ENCODE measurements at places on chromosomes 2 and 18.

DNA sequence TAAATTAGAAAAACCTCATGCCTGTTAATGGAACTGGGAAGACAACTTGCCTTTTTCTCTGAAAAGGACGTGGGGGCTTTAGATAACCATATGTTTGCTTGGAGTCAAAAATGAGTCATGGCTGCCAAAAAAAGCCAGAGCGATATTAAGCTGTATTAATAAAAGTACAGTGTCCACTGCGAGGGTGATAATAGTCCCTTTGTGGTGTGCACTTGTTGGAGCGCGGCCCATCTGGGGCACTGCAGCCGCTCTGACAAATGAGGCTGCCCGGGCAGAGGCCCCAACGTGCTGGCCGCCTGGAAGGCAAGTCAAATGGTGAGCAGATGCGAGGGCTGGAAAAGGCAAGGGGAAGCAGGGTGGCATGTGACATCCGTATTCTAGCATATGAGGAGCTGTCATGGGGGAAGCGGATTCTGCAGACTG lies 103.3 kb upstream of the NCK2 start:
- DNase-seq, result peak; percentile 84

- DNase-seq, result no peak
Observed at GRCh38 chr18:9477509-9477908, 2.2 kb downstream of the RALBP1 start.

- DNase-seq, result no peak
Observed at GRCh38 chr2:236631856-236632291, 62.2 kb downstream of the ACKR3 start.

DNA sequence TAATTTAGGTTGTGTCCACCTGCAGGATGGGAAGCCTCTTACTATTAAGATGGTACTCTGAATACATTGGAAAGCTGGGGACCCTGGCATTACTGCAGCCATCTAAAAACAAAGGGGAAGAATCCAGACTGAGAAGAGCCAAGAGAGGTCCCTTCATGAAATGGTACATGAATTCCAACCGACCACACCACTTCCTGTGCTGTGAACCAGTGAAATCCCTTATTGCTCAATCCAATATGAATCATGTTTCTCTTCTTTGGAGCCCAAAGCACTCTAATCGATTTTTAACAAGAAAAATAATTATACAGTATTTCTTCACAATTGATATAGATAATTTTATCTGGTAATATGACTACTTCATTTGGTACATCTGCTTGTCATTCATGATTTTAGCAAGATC lies 479.7 kb upstream of the RAB6C start:
- DNase-seq, result no peak

- DNase-seq, result no peak
Observed at GRCh38 chr2:55844986-55845385, 78.6 kb downstream of the EFEMP1 start.

- DNase-seq, result no peak
Observed at GRCh38 chr18:38460657-38461056, 895.1 kb upstream of the CELF4 start.

GRCh38 chr2:228503731-228504130 lies 322.2 kb upstream of the SPHKAP start:
- DNase-seq, result no peak

DNA sequence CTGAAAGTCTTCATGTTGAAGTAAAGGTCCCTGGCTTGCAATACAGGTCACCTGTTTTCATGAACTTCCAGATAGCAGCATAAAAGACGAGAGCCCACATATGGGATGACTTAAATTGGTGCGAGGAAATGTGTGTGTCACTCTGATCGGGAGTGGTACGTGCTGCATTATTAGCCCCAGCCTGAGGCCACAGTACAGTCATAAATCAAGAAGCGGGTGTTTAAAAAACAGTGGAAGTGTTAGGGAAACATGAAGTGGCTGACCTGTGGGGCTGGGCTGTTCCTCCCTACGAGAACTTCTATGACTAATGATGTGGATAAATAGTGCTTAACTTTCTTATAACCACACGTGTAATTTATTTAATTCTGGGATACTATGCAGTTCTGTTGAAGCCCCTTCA lies 24.4 kb downstream of the RDH14 start:
- no peak for DNase-seq

DNA sequence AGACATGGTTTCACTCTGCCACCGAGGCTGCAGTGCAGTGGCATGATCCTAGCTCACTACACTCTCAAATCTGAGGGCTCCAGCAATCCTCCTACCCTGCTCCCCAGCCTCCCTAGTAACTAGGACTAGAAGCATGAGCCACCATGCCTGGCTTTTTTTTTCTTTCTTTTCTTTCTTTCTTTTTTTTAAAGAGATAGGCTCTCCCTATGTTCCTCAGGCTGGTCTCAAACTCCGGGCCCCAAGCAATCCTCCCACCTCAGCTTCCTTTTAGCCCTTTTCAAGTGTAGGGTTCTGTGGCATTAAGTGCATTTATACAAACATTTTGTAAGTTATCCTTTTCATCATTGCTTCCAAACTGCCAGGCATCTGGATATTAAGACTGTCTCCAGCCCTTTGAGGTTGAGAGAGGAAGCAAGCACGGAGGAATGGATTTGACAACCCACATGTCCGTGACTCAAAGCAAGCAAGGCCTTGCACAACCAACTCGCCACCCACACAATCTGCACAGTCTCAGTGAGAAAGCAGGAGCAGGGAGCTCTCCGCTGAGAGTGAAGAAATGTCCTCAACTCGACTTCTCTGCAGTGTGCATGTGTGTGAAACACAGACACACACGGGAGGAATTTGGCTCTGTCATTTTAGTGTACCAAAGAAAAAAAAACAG lies 65.6 kb downstream of the ATP8B1 start:
- DNase-seq, result peak; percentile 78

- no peak for DNase-seq
Observed at GRCh38 chr18:7158216-7158615, 40.6 kb upstream of the LAMA1 start.

GRCh38 chr2:102753563-102754159 lies 8.2 kb upstream of the TMEM182 start:
- peak; percentile 9 for DNase-seq

GRCh38 chr2:121151311-121152109 lies 133.5 kb downstream of the TFCP2L1 start:
- no peak for DNase-seq

DNA sequence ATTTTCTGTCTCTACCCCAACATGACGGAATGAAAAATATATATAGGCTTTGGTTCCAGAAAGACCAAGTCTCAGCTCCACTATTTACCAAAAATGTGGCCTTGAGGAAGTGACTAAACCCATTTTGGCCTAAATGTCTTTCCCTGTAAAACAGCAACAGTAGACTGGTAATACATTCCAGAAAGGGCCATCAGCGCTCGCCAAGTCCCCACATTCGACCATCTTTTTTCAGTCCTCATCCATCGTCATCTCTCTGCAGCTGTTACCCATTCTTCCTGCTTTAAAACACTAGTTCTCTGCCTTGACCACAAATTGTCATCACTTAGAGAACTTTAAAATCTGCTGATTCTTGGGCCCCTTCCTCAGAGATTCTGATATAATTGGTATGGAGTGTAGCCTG lies 183.8 kb upstream of the CTAGE1 start:
- no peak for DNase-seq

DNA sequence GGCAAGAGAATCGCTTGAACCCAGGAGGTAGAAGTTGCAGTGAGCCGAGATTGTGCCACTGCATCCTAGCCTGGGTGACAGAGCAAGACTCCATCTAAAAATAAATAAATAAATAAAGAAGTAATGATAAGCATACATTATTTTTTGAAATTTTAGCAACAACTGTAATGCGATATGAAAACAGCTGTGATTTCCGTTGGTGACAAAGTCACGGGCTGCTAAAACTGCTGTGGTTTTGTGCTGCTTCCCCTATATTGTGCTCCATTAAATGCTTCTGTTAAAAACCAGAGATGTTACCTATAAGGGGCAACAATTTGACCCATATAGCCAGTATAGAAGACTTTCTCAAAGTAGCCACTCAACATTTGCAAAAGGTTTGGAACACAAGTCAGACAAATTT lies 8.3 kb downstream of the TRIM54 start:
- DNase-seq, result no peak

DNA sequence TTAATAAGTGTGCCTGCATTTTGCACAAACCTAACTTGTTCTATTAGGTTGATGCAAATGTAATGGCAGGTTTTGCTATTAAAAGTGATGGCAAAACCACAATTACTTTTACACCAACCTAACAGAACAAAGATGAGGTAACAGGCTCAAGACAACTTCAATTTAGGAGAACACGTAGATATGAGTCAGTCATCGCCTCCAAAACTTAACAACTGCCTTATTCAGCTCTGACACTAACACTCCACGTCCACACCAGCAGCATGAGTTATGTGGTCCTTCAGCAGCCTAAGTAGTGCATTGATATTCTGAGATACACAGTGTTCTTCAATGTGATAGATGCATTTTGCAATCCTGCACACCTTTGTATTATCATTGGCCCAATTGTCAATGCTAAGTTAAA lies 1175.1 kb upstream of the ACVR2A start:
- no peak for DNase-seq

GRCh38 chr2:198518935-198519334 lies 714.5 kb downstream of the PLCL1 start:
- DNase-seq, result no peak

GRCh38 chr2:226414335-226414734 lies 385.3 kb downstream of the IRS1 start:
- no peak for DNase-seq

DNA sequence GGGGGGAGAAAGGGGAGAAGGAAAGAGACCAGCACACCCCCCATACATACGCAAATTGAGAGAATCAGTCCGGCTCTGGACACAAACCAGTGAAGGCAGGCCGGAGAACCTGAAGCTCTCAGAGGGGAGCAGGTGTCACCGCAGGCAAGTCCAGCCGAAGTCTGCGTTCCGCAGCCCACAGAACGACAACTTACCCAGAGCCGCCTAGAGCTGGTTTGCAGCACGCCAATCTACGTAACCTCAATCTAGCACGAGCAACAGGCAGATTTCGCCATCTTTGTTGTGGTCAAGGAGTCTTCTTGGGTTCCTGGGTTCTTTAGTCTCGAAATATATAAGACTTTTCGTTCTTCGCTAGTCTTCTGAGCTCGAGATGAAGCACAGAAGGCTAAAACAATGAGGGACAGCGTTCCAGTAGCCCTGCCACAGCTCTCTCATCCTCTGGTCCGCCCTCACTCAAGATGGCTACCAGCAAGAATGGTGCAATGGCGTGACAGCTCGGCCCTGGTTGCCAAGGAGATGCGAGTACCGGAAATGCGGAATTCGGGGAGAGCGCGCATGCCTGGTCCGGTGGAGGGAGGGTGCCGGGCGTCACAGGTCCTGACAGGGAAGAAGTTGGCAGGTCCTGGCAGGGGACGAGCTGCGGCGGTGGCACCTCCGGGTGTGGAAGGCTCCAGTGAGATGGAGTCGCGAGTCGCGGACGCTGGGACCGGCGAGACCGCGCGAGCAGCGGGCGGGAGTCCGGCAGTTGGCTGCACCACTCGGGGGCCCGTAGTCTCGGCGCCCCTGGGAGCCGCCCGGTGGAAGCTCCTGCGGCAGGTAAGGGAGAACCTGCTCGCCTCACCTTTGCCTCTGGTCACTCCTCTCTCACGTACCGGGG lies at the start of the genes CAMKMT and PREPL:
TSS of gene CAMKMT (plus strand) at position 618 of the 877 bp plus-strand sequence.
TSS of gene PREPL (minus strand) at position 165 of the 877 bp plus-strand sequence. CDS start 15,152 bp downstream, outside the sequence.
- DNase-seq, result peak; percentile 97

DNA sequence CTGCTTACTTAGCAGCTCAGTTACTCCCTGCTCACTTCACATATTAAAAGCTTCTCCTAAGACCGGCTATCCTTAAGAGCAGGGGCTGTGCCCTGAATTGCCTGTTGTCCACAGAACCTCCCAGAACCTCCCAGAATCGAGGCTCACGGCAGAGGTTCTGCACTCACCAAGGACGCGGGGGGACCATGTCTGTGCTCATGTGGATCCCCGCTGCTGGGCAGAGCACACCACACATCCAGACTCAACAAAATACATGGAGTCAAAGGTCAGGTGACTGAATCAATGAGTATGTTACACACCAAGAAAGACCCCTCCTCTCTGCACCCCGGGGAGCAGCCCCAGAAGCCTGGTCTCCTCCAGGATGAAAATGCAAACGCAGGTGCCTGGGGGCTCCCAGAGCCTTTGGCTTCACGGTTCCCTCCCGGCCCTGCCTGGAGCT lies 149.0 kb downstream of the MBP start:
- DNase-seq, result no peak

GRCh38 chr18:54772056-54772455 lies 56.2 kb upstream of the RAB27B start:
- no peak for DNase-seq

- peak; percentile 82 for DNase-seq
Observed at GRCh38 chr2:235595422-235596010, 101.7 kb downstream of the AGAP1 start.

- DNase-seq, result no peak
Observed at GRCh38 chr2:29353403-29353991, 238.3 kb downstream of the CLIP4 start.

DNA sequence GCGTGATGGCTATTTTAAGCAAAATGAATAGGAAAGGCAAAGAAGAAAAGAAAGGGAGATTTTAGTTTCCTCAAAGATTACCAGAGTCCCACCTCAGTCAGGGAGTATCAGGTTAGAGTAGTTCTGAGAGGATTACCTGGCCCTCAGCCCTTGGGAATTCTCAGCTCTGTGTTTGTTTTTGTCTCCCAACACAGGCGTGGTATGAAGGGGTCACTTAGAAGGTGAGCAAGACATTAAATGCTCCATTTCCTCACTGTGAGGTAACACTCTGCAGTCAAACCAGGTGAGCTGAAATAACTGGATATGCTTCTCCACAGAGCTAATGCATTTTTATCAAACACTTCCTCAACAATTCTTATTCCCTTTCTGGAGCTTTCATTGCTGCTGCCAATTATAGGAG lies 232.2 kb downstream of the IKZF2 start:
- no peak for DNase-seq

DNA sequence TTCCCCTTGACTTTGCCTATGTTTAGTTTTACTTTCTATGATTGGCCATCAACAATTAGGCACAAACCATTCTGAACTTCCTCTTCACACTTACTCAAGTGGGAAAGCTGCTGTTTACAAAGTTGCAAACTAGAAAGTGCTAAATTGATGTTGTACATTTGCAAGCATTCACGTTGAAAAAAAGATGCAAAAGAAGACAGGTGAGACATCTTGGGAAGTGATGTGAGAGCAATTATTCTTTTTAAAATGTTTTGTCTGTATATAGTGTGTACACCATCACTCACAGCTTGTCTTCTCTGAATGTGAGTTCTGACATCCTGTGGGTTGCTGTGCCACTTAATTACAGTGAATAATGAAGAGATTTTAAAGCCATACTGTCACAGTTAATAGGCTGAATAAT lies 874.1 kb upstream of the LRATD1 start:
- DNase-seq, result no peak

DNA sequence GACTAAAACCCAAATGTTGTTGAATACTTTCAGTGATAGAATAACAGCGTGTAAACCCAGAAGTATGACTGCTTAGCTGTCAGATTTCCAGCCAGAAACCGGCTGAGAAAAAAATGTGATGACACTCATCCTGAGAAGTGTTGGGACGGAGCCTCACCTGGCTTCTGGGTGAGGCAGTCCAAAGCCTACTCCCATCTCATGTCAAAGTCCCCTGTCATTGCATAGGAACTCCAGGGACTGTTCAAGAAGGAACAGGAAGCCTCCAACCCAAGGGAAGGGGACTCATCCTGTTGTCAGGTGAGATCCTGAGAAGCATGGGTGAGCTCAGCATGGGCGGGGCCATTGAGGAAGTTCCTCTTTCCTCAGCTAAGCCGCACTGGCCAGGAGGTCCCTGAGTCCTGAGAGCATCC lies 11.3 kb upstream of the CHRNA1 start:
- DNase-seq, result no peak

- DNase-seq, result no peak
Observed at GRCh38 chr2:27990030-27990590, 99.6 kb downstream of the BABAM2 start.

GRCh38 chr18:28284132-28284531 lies 107.2 kb upstream of the CDH2 start:
- DNase-seq, result no peak

Data from putamen (tissue), 1 donor.